ENCODE measurements at places on chromosomes 5 and 9. TPM values are rescaled to one million over a fixed set of nuclear protein-coding genes. Genes with fewer than 3 reads are reported as not detected.

- DNase-seq: no peak
Measured at GRCh38 chr9:104027295-104027694, 66.8 kb upstream of the SMC2 start.

DNA sequence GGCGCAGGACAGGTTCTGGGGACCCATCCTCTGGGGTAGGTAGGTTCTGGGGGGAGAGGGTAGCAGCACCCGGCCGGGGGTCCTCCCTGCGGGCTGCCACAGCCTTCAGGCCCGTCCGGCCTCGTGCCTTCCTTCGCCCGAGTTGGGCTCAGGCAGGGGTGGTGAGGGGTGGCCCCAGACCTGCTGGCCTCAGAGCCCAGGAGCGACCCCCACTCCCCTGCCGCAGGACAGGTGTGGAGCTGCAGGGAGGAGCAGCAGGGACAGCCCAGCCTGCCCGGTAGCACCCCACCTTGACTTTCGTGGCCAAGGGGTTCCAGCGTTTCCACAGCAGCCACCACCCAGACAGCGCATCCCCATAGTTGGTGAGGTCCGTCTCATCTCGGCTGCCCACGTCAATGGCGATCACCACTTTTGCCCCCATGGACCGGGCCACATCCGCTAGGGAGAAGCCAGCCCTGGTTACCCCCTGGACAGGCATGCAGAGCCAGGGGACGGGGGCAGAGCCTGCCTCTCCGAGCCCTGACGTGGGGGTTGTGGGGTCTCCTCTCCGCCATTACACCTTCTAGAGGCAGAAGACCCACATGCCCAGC is 3.4 kb upstream of the NSMF start:
- no peak for DNase-seq

- no peak for DNase-seq
Measured at GRCh38 chr9:36063804-36064447, 27.2 kb downstream of the RECK start.

DNA sequence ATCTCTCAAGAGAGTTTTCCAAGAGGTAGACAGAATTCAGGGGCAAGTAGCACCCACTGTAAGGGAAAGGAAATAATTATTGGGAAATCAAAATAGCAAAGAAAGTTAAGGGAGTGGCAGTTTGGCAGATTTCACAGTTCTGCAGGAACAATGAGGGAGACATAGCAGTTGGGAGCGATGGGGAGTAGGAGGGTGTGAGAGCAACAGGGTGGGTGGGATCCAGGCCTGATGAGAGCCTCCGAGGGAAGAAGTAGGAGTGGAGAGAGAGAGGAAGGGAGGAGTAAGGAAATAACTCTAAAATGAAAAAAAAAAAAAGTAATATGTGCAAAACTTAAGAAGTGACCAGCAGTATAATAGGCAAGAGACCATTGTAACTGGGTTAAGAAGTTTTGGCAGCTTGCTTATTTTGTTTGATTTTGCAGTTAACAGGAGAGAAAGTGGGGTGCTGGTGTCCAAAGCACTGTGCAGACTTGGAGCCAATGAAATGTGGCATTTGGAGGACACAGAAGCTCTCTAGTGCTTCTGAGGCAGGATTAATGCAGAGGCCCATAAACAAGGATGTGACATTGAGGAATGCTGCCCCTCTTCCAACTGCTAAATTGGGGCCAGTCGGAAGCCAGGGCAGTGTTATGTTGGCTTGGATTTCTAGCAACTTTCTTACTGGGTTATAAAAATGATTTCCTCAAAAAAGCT is 10.2 kb downstream of the TNFAIP8 start:
- no peak for DNase-seq

- DNase-seq: peak; percentile 84
Measured at GRCh38 chr9:115234094-115234493, 116.1 kb upstream of the TNC start.

DNA sequence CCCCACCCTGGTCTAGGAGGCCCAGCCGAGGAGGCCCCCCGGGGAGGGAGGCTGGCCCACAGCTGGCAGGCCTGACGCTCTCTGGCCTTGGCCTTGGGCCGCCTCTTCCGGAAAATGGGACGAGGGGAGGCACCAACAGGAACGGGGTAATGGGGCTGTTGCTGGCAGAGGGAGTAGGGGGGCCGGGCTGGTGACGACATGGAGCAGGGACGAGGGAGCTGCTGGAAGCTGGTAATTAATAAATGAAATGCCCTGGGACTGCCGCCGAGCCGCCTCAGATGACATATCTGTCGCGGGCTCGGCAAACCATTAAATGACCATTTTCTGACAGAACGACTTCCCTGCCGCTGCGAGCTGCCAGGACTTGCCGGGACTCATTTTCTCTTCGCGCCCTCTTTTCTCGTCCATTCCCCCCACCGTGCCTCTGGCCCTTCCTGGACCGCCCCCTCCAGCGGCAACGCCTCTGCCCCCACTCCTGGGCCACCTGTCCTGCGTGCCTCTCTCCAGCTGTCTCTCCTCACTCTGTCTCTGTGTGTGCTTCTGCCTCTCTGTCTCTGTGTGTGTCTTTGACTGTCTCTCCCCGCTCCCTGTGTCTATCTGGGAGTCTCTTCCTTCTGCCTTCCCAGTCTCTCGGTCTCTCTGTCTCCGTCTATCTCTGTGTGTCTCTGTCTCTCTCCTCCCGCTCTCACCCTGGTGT is 215.7 kb downstream of the PAX5 start:
- DNase-seq: peak; percentile 50

- DNase-seq: peak; percentile 89
Measured at GRCh38 chr9:107749787-107750444, 260.3 kb upstream of the KLF4 start.

GRCh38 chr5:178113141-178113787 is at the start of gene N4BP3:
Gene N4BP3 (plus strand): TSS chr5:178113532. CDS start chr5:178119584, 6,052 bp downstream.
- DNase-seq: peak; percentile 85

GRCh38 chr5:153793699-153794098 is 245.0 kb downstream of the FAM114A2 start:
- DNase-seq: peak; percentile 6

- no peak for DNase-seq
Measured at GRCh38 chr5:31866166-31866565, 227.2 kb downstream of the PDZD2 start.

DNA sequence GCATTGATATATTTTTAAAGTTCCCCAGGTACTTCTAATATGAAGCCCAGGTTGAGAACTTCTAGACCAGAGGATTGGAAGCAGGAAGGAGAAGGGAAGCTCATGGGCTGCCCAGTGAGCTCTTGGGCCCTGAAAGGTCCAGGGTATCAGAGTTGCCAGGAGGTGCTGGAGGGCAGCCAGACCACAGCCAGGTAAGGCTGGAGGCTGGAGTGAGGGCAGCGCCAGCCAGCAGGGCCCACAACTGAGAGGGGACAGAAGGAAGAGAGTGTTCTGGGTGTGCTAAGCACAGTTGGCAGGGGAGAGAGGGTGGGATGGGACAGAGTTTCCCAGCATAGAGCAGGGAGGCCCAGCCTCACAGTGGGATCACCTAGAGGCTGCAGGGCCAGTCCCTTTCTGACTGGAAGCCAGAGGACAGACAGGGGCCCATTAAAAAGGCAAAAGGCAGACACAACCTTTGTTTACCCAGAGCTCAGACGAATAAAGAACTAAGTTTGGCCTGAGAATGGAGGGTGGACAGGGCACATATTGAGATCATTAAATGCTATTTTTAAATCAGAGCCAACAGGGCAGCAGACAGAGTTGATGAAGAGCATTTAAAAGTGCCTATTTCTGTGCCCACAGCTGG is 94.9 kb downstream of the PDE8B start:
- no peak for DNase-seq

GRCh38 chr9:114395768-114396167 is 8.0 kb upstream of the AKNA start:
- no peak for DNase-seq

GRCh38 chr9:135499326-135500070 is 984 bp upstream of the MRPS2 start:
- DNase-seq: peak; percentile 93

GRCh38 chr9:130487500-130487899 is 42.7 kb downstream of the ASS1 start:
- no peak for DNase-seq

GRCh38 chr9:86469476-86470250 is 115.5 kb upstream of the TUT7 start:
- DNase-seq: no peak

- no peak for DNase-seq
Measured at GRCh38 chr9:14926941-14927624, 16.9 kb upstream of the FREM1 start.

DNA sequence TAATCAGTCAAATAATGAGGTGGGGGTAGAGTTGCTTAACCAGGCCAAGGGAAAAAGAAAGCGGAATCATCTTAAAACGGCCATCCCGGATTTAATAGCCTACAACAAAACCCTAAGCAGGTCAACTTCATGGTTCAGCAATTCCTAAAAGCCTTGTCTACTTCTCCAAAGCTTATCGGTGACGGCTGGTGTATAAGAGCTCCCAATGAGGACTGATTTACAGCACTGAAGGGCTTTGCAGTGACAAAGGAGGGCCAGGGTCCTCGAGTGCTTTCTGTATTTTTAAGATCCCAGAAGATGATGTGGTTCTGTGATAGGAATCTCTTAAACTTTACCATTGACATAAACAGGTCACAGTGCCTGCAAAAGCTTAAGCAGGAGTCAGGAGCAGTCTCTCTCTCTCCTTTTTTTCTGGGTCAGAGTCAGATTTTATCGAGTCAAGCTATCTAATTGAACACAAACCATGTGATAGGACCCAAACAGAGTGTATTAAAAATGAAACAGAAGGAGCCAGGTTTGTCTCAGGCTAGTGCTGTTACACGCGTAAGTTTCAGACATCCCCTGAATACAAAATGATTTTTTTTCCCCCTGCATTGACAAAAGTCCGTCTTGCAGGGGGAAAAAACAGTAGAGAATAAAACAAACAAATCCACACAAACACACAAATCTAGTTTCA is 663.6 kb upstream of the ZNF608 start:
- peak; percentile 21 for DNase-seq

- no peak for DNase-seq
Measured at GRCh38 chr5:86765778-86766502, 148.2 kb downstream of the COX7C start.

- DNase-seq: no peak
Measured at GRCh38 chr9:133200631-133201030, 8.4 kb downstream of the OBP2B start.

GRCh38 chr9:115349542-115349941 is 231.6 kb upstream of the TNC start:
- no peak for DNase-seq

DNA sequence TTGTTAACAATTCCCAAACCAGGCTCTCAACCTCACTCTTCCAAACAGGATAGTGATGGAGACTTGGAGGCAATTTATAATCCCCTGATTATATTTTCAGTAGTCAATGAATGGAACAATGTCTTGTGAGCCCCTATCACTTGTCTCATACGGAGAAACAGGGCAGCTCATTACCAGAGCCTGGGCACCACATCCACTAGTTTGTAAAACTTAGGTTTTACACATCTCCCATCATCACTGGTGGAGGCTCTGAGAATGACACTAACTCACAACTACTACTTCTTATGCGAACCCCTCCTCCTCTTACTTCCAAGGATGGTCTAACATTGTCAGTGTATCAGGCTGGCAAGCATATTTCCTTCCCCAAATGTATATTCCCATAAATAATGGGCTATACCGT is 253.7 kb downstream of the EPB41L4A start:
- DNase-seq: no peak

GRCh38 chr5:14286007-14286406 is 142.9 kb downstream of the TRIO start:
- no peak for DNase-seq

DNA sequence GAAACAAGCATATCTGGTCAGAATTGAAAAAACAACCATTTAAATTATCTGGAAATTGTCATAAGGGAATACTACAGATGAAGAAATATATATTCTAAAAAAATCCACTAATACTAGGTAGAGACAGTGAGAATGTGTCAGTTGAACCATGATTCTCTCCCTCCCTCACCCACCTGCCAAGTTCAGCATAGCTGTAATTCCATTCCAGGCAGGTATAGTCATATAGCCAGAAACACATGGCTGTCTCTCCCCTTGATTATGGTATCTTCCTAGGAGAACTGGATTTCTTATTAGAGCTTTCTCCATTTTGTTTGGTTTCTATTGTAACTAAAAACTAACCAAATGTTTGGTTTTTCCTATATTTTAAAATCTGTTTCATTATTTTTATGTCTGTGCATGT is 509.2 kb downstream of the CDH10 start:
- DNase-seq: no peak

DNA sequence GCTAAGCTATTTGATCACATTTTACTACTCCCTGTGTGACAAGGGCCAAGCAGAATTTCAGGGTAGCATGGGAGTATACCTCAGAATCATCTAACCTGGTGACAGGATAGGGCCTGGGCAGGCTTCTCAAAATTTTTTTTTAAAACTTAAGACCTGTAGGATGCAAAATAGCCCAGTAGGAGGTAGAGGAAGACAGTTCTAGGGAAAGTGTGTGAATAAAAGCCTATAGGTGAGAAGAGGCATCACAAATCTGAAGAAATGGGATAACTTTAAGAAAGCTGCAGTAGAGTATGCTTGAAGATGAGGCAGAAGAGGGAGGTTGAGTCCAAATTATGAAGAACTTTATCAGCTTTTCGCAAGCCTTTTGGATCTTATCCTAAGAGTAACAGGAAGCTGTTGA is 32.3 kb downstream of the CNTRL start:
- DNase-seq: no peak

DNA sequence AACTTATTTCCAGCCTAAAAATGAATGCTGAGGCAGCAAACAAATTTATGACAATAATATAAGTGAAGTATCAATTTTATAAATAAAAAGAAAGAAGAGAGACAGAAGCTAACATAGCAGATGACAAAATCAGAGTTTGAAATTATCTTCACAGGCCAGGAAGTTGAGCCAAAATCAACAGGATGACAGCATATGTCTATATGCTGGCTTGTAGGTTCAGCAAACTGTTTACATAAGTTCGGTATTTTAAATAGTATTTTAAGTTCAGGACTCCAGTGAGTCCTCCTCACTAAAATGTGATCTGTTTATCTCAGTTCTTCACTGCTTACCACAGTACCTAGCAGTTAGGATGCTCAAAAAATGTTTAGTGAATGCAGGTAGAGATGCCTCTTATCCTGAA is 359.6 kb upstream of the SMC2 start:
- no peak for DNase-seq

- DNase-seq: peak; percentile 15
Measured at GRCh38 chr5:154753792-154754191, 1.4 kb upstream of the LARP1 start.

DNA sequence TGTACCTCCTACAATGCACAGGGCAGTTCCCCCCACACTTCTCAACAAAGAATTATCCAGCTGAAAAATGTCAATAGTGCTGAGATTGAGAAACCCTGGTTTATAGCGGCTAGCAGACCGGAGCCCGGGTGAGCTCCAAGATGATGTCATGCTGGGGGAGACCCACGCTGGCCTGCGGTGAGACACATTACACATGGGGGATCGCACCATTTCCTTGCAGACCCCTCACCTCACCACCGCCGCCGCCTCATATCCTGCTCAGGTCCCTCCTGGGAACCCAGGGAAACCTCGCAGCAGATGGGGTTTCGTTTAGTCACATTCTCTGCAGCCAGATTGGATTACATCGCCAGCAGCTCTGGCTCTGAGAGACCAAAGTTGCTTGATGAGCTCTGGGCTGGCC is 14.7 kb upstream of the TNC start:
- DNase-seq: peak; percentile 68

The MSANTD3 gene
- 63.9 TPM for total RNA-seq

The PDCD1LG2 gene
- 0.59 TPM for total RNA-seq

The LECT2 gene
- not detected for total RNA-seq

The PCDHGA8 gene
- 3.3 TPM for total RNA-seq

The FGF10 gene
- not detected for total RNA-seq

The ZFP2 gene
- 0.28 TPM for total RNA-seq

The ARHGEF28 gene
- total RNA-seq: 5.8 TPM

The SHISAL2B gene
- total RNA-seq: not detected

The C9orf50 gene
- not detected for total RNA-seq

The CCL21 gene
- not detected for total RNA-seq

The SPTAN1 gene
- total RNA-seq: 153 TPM

Measured in SJCRH30 (cell line).